ENCODE measurements at places on chromosomes 2 and 18.

DNA sequence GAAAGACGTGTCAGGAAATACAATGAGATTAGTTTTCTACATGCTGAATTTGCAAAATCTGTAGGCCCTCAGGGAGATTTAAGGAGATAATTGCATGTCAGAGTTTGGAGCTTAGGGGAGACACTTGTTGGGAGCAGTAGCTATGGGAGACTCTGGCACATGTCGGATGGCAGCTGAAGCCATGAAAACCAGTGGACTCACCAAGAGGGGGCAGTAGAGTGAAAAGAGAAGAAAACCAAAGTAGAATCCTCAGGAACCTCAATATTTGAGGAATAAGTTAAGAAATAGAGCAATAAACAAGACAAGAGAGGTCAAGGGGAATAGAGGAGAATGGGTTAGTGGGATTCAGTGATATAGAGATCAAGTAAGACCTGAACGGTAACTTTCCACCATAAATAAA, 24.8 kb downstream of the RUFY4 start:
- no peak for DNase-seq

- DNase-seq = no peak
Measured at GRCh38 chr18:55400590-55401541, 187.1 kb downstream of the TCF4 start.

GRCh38 chr2:180720829-180721228, 259.6 kb upstream of the UBE2E3 start:
- no peak for DNase-seq

GRCh38 chr2:237122214-237122666, 36.6 kb downstream of the COPS8 start:
- peak; percentile 11 for DNase-seq

- DNase-seq = no peak
Measured at GRCh38 chr2:217099561-217099960, 239.7 kb upstream of the TNP1 start.

- DNase-seq = no peak
Measured at GRCh38 chr18:72652990-72653593, 109.0 kb upstream of the CBLN2 start.

- no peak for DNase-seq
Measured at GRCh38 chr2:102478686-102479470, 5.9 kb downstream of the SLC9A4 start.

DNA sequence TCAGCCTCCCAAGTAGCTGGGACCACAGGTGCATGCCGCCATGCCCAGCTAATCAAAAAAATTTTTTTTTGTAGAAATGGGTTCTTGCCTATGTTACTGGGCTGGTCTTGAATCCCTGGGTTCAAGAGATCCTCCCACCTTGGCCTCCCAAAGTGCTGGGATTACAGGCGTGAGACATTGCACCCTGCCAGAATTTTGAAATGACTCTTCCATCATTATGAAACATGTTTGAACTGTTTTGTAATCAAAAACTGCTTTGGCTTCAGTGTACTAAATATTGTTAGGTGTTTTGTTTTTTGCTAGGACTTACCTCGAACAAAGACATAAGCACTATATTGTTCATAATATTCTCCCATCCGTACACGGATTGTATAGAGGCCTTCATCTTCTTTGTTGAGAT, 55.8 kb downstream of the MYOM1 start:
- DNase-seq = no peak

GRCh38 chr2:156538083-156538504, 101.9 kb downstream of the GPD2 start:
- no peak for DNase-seq

- no peak for DNase-seq
Measured at GRCh38 chr2:129274038-129274415, 705.4 kb upstream of the RAB6C start.

GRCh38 chr2:199751492-199752120, 99.4 kb downstream of the FTCDNL1 start:
- DNase-seq = no peak

DNA sequence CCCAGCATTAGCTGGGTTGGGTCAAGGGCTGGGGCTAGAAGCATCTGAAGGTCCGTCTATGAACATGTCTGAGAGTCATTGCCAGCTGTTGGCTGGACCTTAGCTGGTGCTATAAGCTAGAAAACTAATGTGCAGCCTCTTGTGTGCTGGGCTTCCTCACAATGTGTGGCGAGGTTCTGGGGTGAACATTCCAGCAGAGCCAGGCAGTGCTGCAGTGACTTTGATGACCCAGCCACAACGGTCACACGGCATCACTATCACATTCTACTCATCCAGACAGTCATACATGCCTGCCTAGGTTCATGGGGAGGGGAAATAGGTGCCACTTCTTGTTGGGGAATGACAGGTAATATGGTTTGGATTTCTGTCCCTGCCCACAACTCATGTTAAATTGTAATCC, 260.5 kb downstream of the CYP26B1 start:
- DNase-seq = no peak

DNA sequence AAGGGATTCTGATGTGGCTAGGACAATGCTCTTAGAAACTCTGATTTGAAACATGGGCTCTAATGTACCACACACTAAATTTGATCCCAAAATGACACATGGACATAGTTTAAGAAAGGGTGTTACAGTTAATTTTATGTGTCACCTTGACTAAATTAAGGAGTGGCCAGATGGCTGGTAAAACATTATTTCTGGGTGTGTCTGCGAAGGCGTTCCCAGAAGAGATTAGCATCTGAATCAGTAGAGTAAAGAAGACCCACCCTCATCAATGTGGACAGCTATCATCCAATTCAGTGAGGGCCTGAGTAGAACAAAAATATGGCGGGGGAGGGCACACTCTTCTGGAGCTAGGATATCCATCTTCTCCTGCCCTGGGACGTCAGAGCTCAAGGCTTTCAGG, 283.1 kb upstream of the CHAC2 start:
- DNase-seq = no peak

- DNase-seq = no peak
Measured at GRCh38 chr2:223365158-223365679, 236.9 kb downstream of the SCG2 start.

DNA sequence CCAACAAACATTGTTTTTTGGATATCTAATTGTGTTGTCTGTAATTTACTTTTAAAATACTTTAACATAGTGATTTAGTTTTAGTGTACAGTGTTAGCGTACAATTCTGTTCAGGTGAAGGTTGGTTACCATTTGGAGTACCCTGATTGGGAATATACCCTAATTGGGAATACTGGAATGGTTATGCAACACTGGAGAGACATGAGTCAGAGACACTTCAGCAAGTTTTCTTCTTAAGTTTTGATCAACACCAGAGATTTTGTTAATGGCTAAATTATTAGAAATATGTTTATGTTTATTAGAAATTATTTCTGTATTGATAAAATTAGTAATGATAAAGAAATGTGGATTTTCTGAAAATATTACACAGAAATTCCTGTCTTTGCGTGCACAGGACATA, 100.3 kb upstream of the NABP1 start:
- DNase-seq = no peak

Measured in stimulated activated CD4-positive, alpha-beta T cell treated with anti-CD3 and anti-CD28 coated beads, TNF-alpha, amount 100 ng/mL, for 4 hours (primary cell).